ENCODE measurements at places on chromosomes 16 and 17. TPM values are rescaled to one million over a fixed set of nuclear protein-coding genes. Genes with fewer than 3 reads are reported as not detected.

KCNJ18 gene
- total RNA-seq, result not detected

POLR2C gene
- total RNA-seq, result 58.3 TPM

CD300A gene
- total RNA-seq, result 2.1 TPM

IGSF6 gene
- 0.24 TPM for total RNA-seq

ARRB2 gene
- 316 TPM for total RNA-seq

GRCh38 chr16:50642349-50642748 lies 38.8 kb downstream of the SNX20 start:
- no peak for DNase-seq

- no peak for DNase-seq
These were observed 41.4 kb downstream of the GRB2 start for GRCh38 chr17:75364078-75364477.

DNA sequence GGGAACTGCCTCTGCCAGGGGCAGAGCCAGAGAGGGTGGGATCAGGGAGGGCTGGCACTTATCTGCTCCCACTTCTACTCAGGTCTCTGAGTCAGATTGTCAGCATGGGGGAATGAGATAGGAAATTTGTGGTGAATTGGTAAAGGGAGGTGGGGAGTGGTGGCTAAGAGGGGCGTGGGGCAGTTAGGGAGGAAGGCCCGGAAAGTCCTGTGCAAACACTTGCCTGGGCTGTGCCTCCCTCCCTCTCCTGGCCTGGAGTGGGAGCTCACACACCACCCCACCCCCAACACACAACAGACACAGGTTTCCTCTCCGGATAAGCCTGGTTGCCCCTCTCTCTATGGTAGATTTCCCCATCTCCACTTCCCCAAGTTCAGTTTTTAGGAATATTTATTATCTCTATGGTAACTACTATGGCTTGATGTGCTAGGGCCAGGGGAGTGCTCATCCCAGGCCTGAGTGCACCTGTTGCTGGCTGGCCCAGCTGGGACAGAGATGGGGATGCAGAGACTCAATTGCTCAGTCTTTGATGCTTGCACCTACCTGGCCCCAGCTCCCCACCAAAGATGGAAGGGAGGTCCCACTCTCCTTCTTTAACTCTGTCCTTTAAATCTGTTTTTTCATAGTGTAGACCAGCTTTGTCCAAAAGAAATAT lies 2.7 kb downstream of the SPNS2 start:
- no peak for DNase-seq

- no peak for DNase-seq
These were observed 87.4 kb upstream of the COX10 start for GRCh38 chr17:13981881-13982280.

GRCh38 chr16:52705122-52705521 lies 158.2 kb upstream of the TOX3 start:
- DNase-seq, result no peak

- DNase-seq, result peak; percentile 94
These were observed at the start of gene SNX11 for GRCh38 chr17:48107137-48108055. SNX11 (plus strand) TSS chr17:48107766; CDS start chr17:48112044, 4,278 bp downstream.

DNA sequence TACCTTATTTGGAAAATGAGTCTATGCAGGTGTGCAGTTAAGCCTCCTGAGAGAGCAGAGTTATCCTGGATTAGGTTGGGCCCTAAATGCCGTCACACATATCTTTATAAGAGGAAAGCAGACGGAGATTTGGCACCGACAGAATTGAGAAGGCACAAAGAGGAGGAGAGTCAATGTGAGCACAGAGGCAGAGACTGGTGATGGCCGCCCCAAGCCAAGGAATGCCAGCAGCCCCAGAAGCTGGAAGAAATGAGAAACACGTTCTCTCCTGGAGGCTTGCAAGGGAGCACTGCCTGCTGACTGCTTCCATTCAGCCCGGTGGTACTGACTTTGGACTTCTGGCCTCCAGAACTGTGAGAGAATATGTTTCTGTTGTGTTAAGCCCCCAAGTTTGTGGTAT lies 3.2 kb downstream of the SLC46A1 start:
- DNase-seq, result no peak

DNA sequence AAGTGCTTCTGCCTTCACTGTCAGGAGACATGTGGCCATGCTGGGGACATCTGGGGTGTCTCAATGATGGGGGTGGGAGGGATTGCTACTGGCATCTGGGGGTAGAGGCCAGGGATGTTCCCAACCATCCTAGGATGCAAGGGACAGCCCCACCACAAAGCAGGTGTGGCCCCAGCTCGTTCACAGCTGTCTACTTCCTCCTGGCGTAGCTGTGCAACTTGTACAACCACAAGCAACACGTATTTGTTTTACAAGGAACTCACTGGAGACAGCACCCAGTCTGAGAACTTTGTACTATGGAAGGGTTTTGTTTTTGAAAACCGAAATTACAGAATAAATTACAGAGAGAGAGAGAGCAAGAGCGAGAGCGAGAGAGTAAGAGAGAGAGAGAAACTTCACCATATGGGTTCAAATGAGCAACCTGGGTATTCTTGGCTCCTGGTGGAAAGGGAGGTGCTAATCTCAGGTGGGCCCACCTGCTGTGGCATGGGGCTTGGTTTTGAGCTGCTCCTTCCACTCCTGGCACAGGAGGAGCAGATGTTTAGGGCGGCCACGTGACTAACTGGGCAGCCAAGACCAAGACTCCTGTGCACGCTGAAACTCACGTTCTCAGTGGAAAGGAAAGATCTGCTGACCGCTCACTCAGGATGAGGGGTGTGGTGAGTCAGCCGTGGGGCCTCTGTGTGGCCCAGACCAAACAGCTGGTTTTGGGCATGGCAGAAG lies 17.5 kb upstream of the TNFRSF13B start:
- DNase-seq, result peak; percentile 26
